Muscle of back (tissue), 13 donors: ENCODE measurements at places on chromosomes 12 and 14. TPM values are rescaled to one million over a fixed set of nuclear protein-coding genes. Genes with fewer than 3 reads are reported as not detected.

RAP1B gene
- polyA plus RNA-seq, result 117 TPM

SMCO2 gene
- not detected for polyA plus RNA-seq

RFX4 gene
- polyA plus RNA-seq, result 0.20 TPM

COCH gene
- polyA plus RNA-seq, result 7.5 TPM

ZC2HC1C gene
- 0.74 TPM for polyA plus RNA-seq

EIF2S3B gene
- 0.38 TPM for polyA plus RNA-seq

PLEKHG7 gene
- polyA plus RNA-seq, result 0.34 TPM

DCN gene
- 1,757 TPM for polyA plus RNA-seq

KRT74 gene
- not detected for polyA plus RNA-seq

CELA1 gene
- polyA plus RNA-seq, result not detected

MYO1A gene
- not detected for polyA plus RNA-seq

SPIC gene
- not detected for polyA plus RNA-seq
